ENCODE measurements at places on chromosomes 2 and 18.

DNA sequence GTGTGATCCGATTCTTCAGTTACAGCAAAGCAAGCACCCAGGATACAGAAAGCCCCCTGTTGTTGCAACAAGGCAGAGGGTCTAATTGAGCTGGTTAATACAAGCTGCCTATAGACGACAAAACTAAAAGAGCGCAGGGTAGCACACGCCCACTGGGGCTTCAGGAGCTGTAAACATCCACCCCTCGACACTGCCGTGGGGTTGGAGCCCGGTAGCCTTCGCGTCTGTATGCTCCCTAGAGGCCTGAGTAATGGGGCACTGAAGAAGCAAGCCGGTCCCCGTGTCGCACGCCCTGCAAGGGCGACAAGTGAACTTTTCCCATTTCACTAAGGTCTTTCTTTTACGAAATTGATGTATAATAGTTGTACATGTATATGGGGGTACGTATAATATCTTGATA is 24.7 kb upstream of the CHRNA1 start:
- DNase-seq, result no peak

- DNase-seq, result no peak
Measured at GRCh38 chr2:203891474-203891873, 23.9 kb downstream of the CTLA4 start.

- DNase-seq, result no peak
Measured at GRCh38 chr2:15311201-15311907, 249.8 kb downstream of the NBAS start.

DNA sequence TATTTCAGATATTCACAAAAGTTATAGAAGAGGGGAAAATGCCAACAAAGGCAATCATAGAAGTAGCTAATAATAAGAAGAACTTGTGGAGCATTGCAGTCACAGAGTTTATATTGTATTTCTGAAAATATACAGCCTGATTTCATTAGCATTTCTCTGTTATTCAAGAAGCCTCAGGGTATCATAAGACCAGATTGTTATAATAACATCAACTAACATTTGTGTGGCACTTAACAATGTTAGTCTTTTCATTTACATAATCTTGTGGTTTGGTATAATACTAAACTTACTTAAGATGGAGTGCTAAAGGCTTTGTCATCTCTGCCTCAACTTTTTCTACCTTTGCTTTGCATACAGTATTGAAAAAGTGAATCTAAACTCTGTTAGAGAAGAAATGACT is 61.6 kb upstream of the TACR1 start:
- DNase-seq, result no peak

- DNase-seq, result no peak
Measured at GRCh38 chr2:11699686-11700670, 30.0 kb upstream of the NTSR2 start.

- no peak for DNase-seq
Measured at GRCh38 chr18:24402209-24402785, 4.7 kb upstream of the OSBPL1A start.

GRCh38 chr2:38380397-38381130 is 3.5 kb upstream of the ATL2 start:
- DNase-seq, result no peak

DNA sequence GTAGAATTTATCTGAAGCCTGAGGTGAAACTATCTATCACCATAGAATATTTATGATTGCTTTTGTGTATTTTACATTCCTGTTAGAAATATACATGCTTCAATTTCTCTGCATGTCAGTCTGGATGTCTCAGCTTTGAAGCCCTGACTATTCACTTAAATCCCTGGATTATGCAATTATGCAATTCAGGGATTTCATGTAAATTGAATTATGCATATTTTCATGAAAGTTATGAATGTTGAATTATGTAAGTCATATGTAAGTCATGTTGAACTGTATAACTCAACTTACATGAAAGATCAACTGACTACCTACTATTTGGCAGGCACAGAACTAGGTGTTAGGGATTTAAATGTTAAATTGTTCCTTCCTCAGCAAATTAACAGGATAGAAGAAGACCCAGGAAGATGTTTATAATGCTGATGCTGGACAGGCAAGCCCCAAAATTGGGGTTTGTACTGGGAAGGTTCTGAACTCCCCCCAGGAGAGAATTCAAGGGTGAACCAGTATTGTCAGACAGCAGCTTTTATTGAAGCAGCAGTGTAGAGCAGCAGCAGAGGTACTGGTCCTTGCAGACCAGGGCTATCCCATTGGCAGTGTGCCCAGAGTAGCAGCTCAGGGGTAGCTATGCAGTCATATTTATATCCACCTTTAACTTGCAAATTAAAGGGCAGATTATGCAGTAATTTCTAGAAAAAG is 236.5 kb downstream of the ZNF804A start:
- no peak for DNase-seq

DNA sequence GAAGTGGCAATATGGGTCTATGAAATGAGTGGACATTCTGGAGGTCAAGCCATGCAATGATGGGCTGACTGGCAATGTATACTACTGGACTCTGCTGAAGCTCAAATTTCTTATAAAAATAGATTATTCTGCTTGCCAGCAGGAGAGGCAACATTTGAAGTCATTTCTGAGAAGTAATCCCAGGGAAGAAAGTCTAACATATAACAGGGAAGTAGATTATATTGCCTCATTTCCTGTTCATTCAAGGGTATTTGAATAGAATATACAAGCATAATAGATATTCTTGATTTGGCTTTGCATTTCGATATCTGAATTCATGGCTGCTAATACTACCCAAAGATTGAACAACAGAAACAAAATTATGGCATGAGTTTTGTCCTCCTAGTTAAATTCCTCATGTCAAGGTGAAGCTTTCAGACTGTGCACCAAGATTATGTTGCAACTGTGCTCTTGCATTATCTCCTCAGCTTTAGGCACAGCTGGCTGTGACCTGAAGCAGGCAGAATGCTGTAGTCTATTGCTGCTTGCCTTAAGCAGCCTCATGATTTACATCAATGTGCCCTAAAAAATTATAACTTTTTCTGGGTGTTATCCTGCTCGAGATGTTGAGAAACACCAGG is 13.3 kb upstream of the TMX3 start:
- DNase-seq, result no peak

GRCh38 chr2:9390991-9391390 is 32.3 kb downstream of the ITGB1BP1 start:
- DNase-seq, result no peak

DNA sequence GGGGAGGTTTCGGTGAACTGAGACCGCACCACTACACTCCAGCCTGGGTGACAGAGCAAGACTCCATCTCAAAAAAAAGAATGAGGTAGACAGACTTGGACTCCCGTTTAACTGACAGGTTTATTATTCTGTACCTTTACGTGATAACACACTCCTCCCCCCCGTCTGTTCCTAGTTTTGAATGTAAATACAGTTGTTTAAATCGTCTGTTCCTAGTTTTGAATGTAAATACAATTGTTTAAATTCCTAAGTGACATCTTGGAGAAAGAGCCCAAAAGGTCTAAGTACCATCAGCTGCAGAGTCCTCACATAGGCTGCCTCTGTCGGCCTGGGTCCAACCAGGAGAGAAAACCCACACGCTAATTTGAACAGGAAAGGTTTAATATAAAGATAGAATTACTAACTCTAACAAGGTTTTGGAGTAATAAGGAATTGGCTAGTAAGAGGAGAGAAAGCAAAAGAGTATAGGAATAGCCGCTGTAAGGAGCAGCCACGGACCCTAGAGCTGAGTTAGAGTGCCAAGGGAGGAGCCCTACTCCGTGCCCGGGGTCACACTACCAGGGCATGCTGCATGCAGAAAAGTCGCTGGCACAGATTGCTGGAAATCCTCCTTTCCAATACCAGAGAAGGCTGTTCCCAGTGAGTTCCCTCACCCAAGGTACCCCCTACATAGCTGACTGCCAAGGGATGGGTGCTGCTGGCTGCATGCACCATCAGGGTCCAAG is 83.5 kb upstream of the RANBP2 start:
- no peak for DNase-seq

- no peak for DNase-seq
Measured at GRCh38 chr2:220574038-220574437, 946.6 kb downstream of the SLC4A3 start.

DNA sequence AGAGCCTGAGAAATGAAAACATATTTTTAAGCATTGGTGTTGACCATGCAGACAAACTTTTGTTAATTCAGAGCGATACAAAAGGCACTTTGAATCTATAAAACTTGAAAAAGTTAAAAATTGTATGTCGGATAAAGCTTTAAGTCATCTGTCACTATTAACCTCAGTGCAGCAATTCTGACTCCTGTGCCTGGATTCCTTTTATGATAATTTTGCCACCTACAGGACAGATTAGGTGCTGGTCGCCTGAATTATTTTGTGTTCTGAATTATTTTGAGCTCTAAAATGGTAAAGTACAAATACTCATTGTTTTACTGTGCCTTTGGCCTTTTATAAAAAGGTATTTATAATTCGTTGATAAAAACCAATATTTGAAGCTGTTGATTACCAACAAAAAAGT is 19.4 kb upstream of the RNF138 start:
- no peak for DNase-seq

- no peak for DNase-seq
Measured at GRCh38 chr2:239033801-239034560, 186.1 kb downstream of the TWIST2 start.

GRCh38 chr18:24273596-24273995 is 124.0 kb downstream of the OSBPL1A start:
- no peak for DNase-seq

- DNase-seq, result no peak
Measured at GRCh38 chr2:11891028-11891427, 144.6 kb downstream of the LPIN1 start.

DNA sequence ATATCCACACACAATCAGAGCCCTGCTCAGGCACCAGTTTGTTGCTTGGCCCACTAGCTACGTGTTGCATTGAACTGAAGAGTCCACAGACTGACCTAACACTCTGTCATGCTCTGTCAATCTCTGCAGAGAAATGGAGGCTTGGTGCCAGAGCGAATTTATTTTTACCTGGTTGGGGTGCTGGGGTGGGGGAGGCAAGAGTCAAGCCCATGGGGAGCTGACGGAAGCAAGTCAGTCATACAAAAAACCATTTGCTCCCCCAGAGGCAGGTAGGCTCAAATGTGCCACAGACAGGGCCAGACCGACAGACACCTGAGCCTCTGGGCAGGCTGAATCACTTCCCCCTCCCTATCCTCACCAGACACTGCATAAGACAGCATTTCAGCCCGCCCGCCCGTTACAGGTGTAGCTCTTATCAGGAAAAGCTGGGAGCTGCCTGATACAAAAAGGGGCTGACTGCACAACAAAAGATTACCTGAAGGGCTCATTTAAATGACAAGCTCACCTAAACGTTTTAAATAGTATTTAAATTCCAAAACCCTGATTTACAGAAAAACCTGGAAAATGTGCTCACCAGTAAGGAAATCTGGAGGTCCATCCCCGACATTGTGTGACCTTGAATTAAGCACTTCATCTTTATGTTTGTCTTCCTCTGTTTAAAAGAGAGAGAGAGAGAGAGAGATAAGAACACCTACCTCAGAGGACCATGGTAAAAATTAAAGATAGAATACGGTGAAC is 2.1 kb upstream of the PCBP1 start:
- no peak for DNase-seq

GRCh38 chr2:219118504-219118903 is 42.1 kb downstream of the NHEJ1 start:
- no peak for DNase-seq

DNA sequence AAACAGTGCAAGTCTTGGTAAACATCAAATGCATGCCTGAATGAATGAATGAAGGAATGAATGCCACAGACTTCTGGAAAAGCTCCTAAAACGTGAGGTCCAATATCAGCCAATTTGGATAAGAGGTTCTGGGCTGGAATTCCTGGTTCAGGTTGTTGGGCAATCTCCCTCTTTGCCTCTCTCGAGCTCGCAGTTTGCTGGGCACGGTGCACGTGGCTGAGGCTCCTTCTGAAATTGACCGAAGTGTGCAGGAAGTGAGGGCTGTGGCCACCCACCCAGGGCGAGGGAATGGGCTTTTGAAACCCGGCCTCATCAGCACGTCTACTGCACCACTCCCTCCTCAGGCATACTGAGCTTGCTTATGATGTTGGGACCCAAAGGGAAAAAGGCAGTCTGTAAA is 288.8 kb upstream of the HS6ST1 start:
- no peak for DNase-seq

GRCh38 chr18:27985832-27986231 is 191.1 kb downstream of the CDH2 start:
- no peak for DNase-seq

DNA sequence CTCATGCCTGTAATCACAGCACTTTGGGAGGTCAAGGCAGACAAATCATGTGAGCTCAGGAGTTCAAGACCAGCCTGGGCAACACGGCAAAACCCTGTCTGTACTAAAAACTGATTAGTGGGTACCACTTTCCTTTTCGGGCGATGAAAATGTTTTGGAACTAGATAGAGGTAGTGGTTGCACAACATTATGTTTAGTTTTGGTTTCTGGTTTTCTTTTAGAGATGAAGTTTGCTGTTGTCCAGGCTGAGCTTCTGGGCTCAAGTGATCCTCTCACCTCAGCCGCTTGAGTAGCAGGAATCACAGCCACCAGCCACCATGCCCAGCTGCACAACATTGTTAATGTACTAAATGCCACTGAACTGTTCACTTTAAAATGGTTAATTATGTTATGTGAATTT is 27.6 kb downstream of the AAK1 start:
- DNase-seq, result no peak

DNA sequence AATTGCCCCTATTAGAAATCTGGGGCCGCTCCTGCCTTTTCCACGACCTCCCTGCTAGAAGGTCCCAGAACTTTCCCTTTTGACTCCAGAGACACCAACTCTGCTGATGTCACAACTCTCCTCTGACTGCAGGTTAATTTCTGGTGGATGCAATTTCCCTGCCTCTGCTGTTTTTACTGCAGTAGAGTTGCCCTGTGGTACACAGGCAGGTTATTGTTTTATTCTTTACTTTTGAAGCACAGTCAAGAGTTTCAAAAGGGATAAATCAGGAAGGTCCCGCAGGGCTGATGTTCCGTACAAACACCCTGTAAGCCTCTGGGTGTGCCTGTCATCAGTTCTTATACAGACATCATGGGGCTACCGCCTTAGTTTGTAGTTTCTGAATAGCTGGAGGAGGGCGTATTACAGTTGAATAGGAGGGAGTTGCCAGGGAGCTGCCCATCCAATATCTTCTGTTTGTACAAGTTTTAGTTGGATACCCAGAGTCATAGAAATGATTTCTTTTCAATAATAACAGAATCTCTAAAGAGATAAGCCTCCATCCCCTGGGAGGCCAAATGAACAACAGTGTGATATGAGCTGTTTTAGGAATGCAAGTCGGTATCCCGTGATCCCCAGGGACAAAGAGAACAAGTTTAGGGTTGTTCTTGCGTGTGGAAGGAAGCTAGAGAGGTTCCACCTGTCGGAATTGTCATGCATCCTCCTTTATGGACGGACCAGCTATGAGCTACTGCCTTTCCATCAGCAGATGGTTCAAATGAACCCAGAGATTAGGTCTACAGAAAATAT is 108.4 kb upstream of the COPS8 start:
- DNase-seq, result no peak

DNA sequence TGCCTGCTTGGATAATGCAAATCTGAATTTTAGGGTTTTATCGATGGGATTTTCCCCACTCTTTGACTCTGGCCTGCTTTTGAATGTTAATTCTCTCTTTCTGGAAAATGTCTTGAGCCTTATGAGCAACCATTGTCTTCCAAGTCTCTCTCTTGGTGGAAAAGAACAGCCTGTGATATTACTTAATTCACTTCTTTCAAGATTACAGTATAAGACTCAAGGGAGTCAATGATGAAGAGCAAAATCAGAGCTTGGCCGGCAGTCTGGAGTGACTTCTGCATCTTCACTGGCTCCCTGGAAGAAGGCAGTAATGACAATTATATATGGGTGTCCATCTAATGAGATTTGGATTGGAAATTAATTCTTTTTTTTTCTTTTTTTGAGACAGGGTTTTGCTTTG is 122.9 kb upstream of the ZEB2 start:
- DNase-seq, result no peak

GRCh38 chr2:38600242-38600891 is 2.4 kb downstream of the HNRNPLL start:
- no peak for DNase-seq
